ENCODE measurements at places on chromosomes 5 and 9.

DNA sequence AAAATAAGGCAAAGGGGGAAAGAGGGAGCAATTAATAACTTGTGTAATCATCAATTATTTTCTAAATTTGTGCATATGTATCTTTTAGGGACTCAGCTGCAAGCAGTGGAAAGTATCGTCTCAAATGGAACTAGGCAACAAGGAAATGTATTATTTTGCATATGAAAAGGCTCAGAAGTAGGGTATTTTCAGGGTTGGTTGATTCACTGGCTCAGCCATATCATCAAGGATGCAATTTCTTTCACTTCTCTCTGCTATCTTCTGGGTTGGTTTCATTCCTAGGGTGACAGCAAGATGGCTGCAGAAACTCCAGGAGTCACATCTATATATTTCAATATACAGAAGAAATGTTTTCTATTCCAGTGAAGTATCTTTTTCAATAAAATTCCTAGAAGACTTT is 509.8 kb downstream of the DMAC1 start:
- DNase-seq: no peak

GRCh38 chr9:94948567-94949235 is 222.2 kb downstream of the AOPEP start:
- DNase-seq: no peak

GRCh38 chr5:80357671-80358070 is 37.9 kb downstream of the SPZ1 start:
- DNase-seq: no peak

- DNase-seq: no peak
Measured at GRCh38 chr5:87307796-87308423, 40.2 kb downstream of the RASA1 start.

DNA sequence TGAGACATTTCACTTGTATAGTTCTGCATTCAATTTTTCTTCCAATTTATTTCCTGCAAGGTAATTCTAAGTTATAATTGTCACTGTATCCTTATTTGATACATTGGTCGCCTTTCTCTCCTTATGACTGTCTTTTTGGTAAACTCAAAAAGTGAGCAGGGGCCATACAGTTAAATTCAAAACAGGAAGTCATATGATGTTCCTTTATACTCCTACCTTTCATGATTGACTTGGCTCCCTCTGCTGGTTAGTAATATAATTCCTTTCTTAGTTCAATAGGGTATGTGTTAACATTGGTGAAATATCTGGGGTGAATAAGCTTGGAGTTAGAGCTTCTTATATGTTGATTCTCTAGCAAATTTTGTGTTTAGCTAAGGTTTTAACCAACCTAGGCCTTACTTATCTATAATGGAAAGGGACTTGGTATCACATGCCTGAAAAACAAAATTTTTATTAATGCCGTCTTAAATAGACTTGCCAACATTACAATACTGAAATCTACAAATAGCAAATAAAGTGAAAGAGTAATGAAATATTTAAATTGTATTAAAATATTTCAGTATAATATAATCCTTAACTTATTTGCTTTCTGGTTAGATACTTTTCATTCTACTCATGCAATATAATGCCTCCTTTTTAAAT is 6.0 kb upstream of the NIPBL start:
- peak; percentile 84 for DNase-seq

DNA sequence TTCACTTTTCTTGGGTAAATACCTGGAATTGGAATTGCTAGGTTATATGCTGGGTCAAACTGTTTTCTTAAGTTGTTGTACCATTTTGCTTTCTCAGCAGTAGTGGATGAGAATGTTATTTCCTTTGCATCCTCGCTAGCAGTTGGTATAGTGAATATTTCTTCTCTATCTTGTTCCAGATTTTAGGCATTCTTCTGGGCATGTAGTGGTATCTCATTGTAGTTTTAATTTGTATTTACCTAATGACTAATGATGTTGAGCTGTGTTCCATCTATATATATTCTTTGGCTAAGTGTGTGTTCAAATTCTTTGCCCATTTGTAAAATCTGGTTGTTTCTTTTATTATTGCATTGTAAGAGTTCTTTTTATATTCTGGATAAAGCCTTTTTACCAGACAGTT is 333.3 kb downstream of the MAT2B start:
- no peak for DNase-seq

DNA sequence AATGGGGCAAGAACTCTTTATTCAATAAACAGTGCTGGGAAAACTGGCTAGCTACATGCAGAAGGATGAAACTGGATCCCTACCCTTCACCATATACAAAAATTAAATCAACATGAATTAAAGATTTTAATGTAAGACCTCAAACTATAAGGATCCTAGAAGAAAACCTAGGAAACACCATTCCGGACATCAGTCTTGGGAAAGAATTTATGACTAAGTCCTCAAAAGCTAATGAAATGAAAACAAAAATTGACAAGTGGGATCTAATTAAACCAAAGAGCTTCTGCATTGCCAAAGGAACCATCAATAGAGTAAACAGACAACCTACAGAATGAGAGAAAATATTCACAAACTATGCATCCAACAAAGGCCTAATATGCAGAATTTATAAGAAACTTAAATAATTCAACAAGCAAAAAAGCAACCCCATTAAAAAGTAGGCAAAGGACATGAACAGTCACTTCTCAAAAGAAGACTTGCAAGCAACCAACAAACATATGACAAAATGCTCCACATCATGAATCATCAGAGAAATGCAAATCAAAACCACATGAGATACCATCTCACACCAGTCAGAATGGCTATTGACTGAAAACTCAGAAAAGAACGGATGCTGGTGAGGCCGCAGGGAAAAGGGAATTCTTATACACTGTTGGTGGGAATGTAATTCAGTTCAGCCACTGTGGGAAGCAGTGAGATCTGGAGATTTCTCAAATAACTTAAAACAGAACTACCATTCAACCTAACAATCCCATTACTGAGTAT is 104.3 kb upstream of the MAP3K1 start:
- DNase-seq: no peak

- DNase-seq: no peak
Measured at GRCh38 chr9:93306579-93307091, 122.7 kb downstream of the WNK2 start.

GRCh38 chr9:115396071-115396529 is 278.1 kb upstream of the TNC start:
- DNase-seq: peak; percentile 54

DNA sequence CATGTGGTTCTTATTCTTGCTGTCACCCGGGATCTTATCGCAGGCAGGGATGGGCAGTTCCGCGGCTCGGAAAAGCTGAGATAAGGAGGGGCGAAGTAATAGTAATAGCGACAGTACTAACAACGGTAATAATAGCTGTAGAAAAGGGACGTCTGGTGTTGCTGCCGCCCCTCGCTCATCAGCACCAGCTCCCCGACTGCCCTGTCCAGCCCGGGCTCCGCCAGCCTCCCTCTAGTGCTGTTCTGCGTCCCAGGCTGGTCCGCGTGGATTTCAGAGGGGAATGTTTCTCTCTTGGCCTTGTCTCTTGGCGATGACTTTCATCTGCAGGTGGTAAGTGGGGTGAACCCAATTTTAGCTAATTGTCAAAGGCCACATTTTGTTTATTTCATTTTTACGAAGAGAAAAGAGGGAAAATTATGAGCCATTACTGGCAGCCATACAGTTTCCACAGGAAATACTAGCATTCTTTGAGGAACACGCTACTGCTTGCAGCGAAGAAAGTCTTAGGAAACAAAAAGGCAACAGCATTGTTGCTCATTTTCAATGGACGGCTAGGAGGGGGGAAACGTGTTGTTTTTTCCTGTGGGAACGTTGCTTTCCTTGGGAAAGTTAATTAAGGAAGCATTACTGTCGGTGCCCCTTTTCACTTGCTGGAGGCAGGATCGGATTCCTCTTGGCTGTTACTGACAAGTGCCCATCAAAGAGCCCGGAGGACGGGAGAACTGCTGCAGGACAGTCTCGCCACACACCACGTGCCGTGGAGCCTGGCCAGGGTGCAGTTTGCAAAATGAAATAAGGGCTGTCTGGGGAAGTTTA is 762 bp downstream of the SNCAIP start:
- peak; percentile 85 for DNase-seq

GRCh38 chr9:114480746-114481435 is 24.4 kb downstream of the WHRN start:
- peak; percentile 68 for DNase-seq

GRCh38 chr9:78021697-78022096 is 9.9 kb downstream of the GNAQ start:
- no peak for DNase-seq

DNA sequence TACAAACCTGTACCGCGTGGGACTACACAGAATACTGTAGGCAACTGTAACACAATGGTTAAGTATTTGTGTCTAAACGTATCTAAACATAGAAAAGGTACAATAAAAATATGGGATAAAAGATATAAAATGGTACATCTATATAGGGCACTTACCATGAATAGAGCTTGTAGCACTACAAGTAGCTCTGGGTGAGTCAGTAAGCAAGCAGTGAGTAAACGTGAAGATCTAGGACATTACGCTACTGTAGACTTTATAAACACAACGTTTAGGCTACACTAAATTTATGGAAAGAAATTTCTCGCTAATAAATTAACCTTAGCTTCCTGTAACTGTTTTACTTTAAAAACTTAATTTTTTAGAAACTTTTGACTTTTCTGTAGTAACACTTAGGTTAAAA is 46.5 kb downstream of the MRPS27 start:
- no peak for DNase-seq
